CD4-positive, alpha-beta T cell (primary cell): ENCODE measurements at places on chromosomes 6 and 20. TPM values are rescaled to one million over a fixed set of nuclear protein-coding genes. Genes with fewer than 3 reads are reported as not detected.
A peak's percentile ranks its signal among the peaks of the same experiment; 100 is the strongest.

The DPPA5 gene
- total RNA-seq: not detected

The HCRTR2 gene
- not detected for total RNA-seq

The EYA2 gene
- total RNA-seq: not detected

The POU3F2 gene
- not detected for total RNA-seq

The TLDC2 gene
- not detected for total RNA-seq

The NRSN1 gene
- total RNA-seq: not detected

The COMMD7 gene
- 30.4 TPM for total RNA-seq

The CYB5R4 gene
- total RNA-seq: 16.3 TPM

The SLC13A3 gene
- total RNA-seq: not detected

The SSTR4 gene
- not detected for total RNA-seq

The SENP6 gene
- total RNA-seq: 94.8 TPM

The EEF1A2 gene
- 1.1 TPM for total RNA-seq

DNA sequence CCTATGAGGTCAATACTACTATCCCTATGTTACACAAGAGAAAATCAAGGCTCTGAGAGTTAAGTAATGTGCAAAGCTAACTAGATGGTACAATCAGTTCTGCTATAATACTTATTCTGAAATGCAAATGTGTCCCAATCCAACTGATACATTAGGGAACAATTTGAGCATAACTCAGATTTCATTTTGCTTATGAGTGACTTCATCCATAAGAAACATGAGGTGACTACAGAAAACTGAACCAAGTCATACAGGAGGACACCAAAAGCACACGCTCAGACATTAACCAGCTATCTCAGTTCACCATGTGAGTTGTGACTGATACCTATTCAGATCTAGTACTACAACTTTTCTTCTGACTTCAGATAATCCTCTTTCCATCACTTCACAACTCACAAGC is 179.9 kb upstream of the RUNX2 start:
- no peak overlapping the region for H3K27ac ChIP-seq
- no peak for DNase-seq

DNA sequence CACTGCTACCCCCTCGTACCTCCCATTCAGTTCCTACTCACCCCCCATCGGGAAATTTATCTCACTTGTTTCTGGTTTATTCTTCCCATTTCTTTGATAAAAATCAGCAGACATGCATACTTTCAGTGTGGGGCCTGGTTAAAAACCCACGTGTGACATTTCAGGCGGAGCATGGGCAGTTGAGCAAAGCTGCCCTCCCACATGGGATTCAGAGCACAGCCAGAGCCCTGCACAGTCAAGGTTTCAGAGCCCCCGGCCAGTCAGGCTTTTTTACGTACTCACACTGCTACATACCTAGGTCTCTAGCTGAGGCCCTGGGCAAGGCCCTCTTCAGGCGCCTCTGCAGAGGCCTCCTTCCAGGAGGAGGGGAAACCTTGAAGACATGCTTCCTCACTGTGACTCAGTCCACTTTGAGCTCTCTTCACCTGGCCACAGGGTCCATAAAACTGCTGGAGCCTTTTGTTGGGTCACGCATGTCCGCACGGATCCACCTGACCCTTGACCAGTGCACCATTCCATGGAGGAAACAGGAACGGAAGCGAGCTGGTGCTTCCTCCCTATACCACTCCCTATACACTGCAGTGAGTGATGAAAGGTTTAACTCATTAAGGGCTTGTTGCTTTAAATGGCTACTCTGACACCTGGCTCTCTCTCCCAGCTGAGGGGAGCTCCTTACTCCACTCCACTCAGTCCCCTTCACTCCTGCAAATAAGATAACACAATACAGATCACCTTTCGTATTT is 713.3 kb downstream of the PRKN start:
- H3K4me1 ChIP-seq: no peaks in the 10 kb centered on the region
- no peak for DNase-seq
- H3K27ac ChIP-seq: no peak overlapping the region
- no peak overlapping the region for H3K4me3 ChIP-seq

- H3K4me3 ChIP-seq: no peak overlapping the region
- DNase-seq: no peak
- no peaks in the 10 kb centered on the region for H3K27me3 ChIP-seq
- H3K27ac ChIP-seq: no peak overlapping the region
- no peaks in the 10 kb centered on the region for H3K4me1 ChIP-seq
Measured at GRCh38 chr6:133499662-133500061, 258.5 kb downstream of the EYA4 start.

- DNase-seq: no peak
- no peaks in the 10 kb centered on the region for H3K36me3 ChIP-seq
- H3K4me3 ChIP-seq: no peak overlapping the region
- peaks cover 11% of the 10 kb centered on the region for H3K4me1 ChIP-seq
- no peak overlapping the region for H3K27ac ChIP-seq
Measured at GRCh38 chr6:110036408-110037302, 58.5 kb downstream of the GPR6 start.

- no peak overlapping the region for H3K4me3 ChIP-seq
- H3K4me1 ChIP-seq: no peaks in the 10 kb centered on the region
- H3K27ac ChIP-seq: no peak overlapping the region
- no peaks in the 10 kb centered on the region for H3K36me3 ChIP-seq
- H3K27me3 ChIP-seq: no peaks in the 10 kb centered on the region
Measured at GRCh38 chr6:25482996-25483395, 169.0 kb upstream of the SCGN start.

- no peaks in the 10 kb centered on the region for H3K4me1 ChIP-seq
- H3K36me3 ChIP-seq: no peaks in the 10 kb centered on the region
- H3K27ac ChIP-seq: no peak overlapping the region
- no peak overlapping the region for H3K4me3 ChIP-seq
- DNase-seq: no peak
- H3K27me3 ChIP-seq: no peaks in the 10 kb centered on the region
Measured at GRCh38 chr6:138465007-138465645, 34.2 kb downstream of the NHSL1 start.

- H3K36me3 ChIP-seq: no peaks in the 10 kb centered on the region
- H3K4me3 ChIP-seq: no peak overlapping the region
- H3K27ac ChIP-seq: no peak overlapping the region
- no peak for DNase-seq
Measured at GRCh38 chr20:7843613-7844012, 96.6 kb downstream of the HAO1 start.

DNA sequence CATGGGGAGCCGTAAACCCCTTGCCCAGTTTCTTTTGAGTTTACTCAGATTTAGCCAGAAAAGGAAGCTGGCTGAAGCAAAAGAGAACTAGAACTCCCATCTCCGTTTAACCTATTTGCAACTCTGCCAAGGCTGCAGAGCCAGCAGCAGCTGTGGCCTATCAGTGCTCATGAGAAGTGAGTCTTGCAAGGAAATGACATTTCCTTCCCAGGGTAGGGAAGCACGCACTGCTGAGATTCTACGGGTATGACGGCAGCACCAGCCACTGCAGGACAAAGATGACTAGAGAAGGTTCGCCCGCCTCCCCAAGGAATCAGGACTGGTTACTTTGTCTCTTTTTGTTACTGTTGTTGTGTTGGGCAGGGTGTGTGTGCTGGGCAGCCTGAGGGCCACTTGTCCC is 47.6 kb downstream of the PPP1R3G start:
- no peaks in the 10 kb centered on the region for H3K27me3 ChIP-seq
- DNase-seq: peak; percentile 27
- H3K27ac ChIP-seq: no peak overlapping the region

- H3K36me3 ChIP-seq: no peaks in the 10 kb centered on the region
- no peak for DNase-seq
- no peaks in the 10 kb centered on the region for H3K27me3 ChIP-seq
- no peaks in the 10 kb centered on the region for H3K4me1 ChIP-seq
- no peak overlapping the region for H3K27ac ChIP-seq
Measured at GRCh38 chr20:52736507-52736906, 235.7 kb upstream of the TSHZ2 start.

- H3K4me1 ChIP-seq: peaks cover 81% of the 10 kb centered on the region
- H3K27me3 ChIP-seq: no peaks in the 10 kb centered on the region
- peaks cover 6% of the 10 kb centered on the region for H3K36me3 ChIP-seq
- peak overlapping the region; percentile 0 for H3K4me3 ChIP-seq
- DNase-seq: peak; percentile 40
Measured at GRCh38 chr6:107786709-107787588, 37.2 kb downstream of the SCML4 start.

GRCh38 chr6:97423190-97423589 is 140.2 kb upstream of the MMS22L start:
- DNase-seq: no peak
- no peaks in the 10 kb centered on the region for H3K27me3 ChIP-seq
- H3K4me1 ChIP-seq: no peaks in the 10 kb centered on the region
- no peak overlapping the region for H3K4me3 ChIP-seq
- no peak overlapping the region for H3K27ac ChIP-seq

GRCh38 chr6:113326781-113327180 is 530.4 kb upstream of the MARCKS start:
- no peaks in the 10 kb centered on the region for H3K4me1 ChIP-seq
- DNase-seq: no peak
- no peaks in the 10 kb centered on the region for H3K36me3 ChIP-seq
- H3K27me3 ChIP-seq: no peaks in the 10 kb centered on the region
- H3K27ac ChIP-seq: no peak overlapping the region
- no peak overlapping the region for H3K4me3 ChIP-seq

- no peaks in the 10 kb centered on the region for H3K4me1 ChIP-seq
- no peak overlapping the region for H3K4me3 ChIP-seq
Measured at GRCh38 chr6:15948930-15949900, 179.7 kb upstream of the MYLIP start.

DNA sequence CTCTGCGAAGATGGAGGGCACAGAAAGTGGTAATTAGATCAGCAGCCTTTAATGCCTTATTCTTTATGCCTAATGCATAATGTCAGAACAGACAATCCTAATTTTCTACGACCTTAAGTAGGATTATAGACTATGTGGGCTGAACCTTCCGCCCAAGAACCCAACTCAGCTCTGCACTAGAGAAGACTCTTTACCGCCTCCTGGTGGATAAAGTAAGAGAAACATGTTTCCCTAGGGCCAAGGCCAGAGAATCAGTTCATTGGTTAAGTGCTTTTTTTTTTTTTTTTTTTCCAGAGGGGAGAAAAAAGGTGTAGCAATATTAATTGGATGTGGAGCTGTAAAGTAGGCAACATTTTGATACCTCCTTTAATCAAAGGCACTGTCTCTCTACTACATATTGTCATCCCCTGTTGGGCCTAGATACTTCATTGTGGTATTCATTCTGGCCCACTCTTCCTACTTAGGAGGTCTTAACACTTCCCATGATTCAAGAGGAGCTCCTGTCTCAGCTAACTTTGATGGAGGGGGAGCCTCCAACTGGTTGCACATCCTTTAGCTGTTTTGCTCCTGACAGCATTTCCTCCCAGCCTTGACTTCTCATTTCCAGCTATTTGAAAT is 124.9 kb upstream of the NRN1 start:
- H3K27me3 ChIP-seq: no peaks in the 10 kb centered on the region
- H3K27ac ChIP-seq: no peak overlapping the region
- no peak overlapping the region for H3K4me3 ChIP-seq
- peak; percentile 33 for DNase-seq
- H3K36me3 ChIP-seq: no peaks in the 10 kb centered on the region
- no peaks in the 10 kb centered on the region for H3K4me1 ChIP-seq

GRCh38 chr6:109351231-109352130 is 30.8 kb downstream of the CD164 start:
- no peak overlapping the region for H3K27ac ChIP-seq
- H3K36me3 ChIP-seq: peaks cover 11% of the 10 kb centered on the region
- no peaks in the 10 kb centered on the region for H3K4me1 ChIP-seq
- no peak for DNase-seq

GRCh38 chr20:14709439-14709838 is 372.0 kb upstream of the FLRT3 start:
- no peak overlapping the region for H3K4me3 ChIP-seq
- no peak for DNase-seq
- no peak overlapping the region for H3K27ac ChIP-seq
- no peaks in the 10 kb centered on the region for H3K36me3 ChIP-seq
- H3K27me3 ChIP-seq: no peaks in the 10 kb centered on the region
- no peaks in the 10 kb centered on the region for H3K4me1 ChIP-seq

DNA sequence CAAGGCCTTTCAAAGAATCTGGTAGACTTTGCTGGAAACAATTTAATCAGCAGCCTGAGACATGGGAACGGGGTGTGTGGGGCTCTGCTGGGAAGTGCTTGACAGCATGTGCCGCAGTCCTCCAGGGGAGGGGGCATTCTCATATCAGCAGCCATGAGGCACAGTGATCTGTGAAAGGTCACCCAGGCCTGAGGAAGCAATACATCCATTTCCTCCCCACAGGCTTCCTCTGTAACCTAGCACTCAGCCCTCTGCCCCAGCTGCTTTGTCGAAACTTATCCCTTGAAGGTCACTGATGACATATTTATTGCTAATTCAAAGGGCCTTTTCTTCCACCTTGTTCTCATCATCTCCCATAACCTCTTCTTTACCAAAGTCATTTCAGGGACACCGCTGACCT is 103.3 kb downstream of the TNFAIP3 start:
- H3K4me3 ChIP-seq: no peak overlapping the region
- no peaks in the 10 kb centered on the region for H3K36me3 ChIP-seq
- no peaks in the 10 kb centered on the region for H3K27me3 ChIP-seq
- no peak for DNase-seq

DNA sequence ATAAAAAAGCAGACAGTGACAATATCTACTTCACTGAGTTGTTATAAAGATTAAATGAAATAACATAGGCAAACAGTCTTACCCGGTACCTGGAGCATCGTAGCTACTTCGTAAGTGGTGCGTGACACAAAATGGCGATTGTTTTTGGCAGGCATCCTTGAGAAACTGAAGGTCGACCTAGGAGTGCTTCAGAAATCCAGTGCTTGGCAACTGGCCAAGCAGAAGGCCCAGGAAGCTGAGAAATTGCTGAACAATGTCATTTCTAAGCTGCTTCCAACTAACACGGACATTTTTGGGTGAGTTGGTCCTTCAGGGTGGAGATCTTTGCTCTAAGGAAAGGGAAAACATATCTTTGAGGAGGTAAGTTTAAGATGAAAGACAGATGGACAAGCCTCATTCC is 4.8 kb downstream of the BPIFA2 start:
- H3K36me3 ChIP-seq: no peaks in the 10 kb centered on the region
- H3K4me1 ChIP-seq: no peaks in the 10 kb centered on the region
- DNase-seq: no peak
- no peak overlapping the region for H3K27ac ChIP-seq

- no peak overlapping the region for H3K4me3 ChIP-seq
- no peaks in the 10 kb centered on the region for H3K27me3 ChIP-seq
- H3K36me3 ChIP-seq: peaks cover 98% of the 10 kb centered on the region
- no peaks in the 10 kb centered on the region for H3K4me1 ChIP-seq
- no peak overlapping the region for H3K27ac ChIP-seq
Measured at GRCh38 chr20:46375771-46376170, 30.6 kb downstream of the ELMO2 start.

- H3K27ac ChIP-seq: no peak overlapping the region
- no peak overlapping the region for H3K4me3 ChIP-seq
- peak; percentile 69 for DNase-seq
- H3K4me1 ChIP-seq: peaks cover 4% of the 10 kb centered on the region
Measured at GRCh38 chr6:43812850-43813578, 43.0 kb downstream of the VEGFA start.

DNA sequence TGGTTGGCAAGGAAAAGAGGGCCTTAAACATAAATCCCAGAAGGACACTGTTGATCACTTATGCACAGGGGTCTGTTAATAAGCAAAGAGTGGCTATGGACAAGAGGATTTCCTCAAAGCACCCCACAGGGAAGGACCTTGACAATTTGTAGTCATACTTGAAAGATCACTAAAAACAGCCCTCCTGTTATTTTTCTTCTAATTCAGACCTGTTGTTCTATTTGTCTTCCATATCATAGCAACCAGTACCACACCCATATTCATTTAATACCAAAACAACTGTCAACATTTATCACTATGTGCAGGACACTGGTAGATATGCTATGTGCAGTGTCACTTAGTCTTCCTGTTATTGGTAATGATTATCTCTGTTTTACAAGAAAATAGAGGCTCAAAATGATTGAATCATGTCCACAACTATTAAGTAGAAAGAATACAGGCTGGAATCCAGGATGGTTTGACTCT is 3.2 kb upstream of the DYNLRB1 start:
- H3K4me3 ChIP-seq: no peak overlapping the region
- no peaks in the 10 kb centered on the region for H3K27me3 ChIP-seq
- no peak for DNase-seq
- peaks cover 21% of the 10 kb centered on the region for H3K4me1 ChIP-seq
